ENCODE measurements at places on chromosomes 6 and 20.

GRCh38 chr6:152636021-152636608 lies 1.0 kb downstream of the SYNE1 start:
- DNase-seq = no peak

DNA sequence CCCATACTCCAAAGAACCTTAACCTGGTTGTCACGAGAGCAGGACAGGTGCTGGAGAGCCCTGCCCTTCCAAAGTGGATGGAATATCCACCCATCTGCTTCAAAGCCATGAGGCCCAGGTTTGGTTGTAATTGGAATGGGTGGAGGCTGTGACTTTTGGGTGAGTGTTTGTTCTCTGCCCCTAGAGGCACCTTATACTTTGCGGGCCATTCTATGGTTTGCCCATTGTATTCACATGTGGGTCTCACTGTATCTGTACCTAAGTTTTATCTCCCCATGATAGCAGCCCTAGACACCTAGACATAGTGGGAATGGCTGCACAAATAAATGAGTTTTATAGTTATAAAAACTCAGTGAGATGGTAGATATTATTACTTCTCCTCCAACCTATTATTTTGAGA lies 67.1 kb upstream of the NAA20 start:
- no peak for DNase-seq

DNA sequence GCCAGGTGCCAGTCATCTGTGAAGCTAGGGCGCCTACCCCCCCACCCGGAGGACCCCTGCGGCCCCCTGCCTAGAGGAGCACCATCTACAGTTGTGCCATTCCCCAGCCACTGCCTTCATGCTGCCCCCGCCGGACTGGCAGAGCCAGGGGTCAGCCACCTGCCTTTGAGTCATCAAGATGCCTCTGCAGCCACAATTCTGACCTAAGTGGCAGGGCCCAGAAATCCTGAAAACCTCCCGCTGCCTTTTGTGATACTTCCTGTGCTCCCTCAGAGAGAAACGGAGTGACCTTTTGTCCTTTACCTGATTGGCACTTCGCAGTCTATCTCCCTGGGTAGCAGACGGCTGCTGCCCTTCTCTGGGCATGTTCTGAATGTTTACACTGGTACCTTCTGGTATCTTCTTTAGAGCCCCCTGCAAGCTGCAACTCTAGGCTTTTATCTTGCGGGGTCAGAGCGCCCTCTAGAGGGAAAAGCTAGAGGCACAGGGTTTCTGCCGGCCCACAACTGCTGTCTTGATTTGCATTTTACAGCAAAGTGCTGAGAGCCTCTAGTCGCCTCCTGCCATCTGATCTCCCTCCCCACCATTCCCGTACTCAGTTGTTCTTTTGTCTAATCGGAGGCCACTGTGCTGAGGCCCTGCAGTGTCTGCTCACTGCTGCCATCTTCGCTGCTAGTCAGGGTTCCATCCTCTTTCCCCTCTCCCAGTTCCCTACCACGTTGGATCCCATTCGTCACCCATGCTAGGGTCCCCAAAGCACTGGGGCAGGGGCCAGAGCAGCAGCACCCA lies 26.9 kb downstream of the SPATA2 start:
- peak; percentile 25 for DNase-seq

DNA sequence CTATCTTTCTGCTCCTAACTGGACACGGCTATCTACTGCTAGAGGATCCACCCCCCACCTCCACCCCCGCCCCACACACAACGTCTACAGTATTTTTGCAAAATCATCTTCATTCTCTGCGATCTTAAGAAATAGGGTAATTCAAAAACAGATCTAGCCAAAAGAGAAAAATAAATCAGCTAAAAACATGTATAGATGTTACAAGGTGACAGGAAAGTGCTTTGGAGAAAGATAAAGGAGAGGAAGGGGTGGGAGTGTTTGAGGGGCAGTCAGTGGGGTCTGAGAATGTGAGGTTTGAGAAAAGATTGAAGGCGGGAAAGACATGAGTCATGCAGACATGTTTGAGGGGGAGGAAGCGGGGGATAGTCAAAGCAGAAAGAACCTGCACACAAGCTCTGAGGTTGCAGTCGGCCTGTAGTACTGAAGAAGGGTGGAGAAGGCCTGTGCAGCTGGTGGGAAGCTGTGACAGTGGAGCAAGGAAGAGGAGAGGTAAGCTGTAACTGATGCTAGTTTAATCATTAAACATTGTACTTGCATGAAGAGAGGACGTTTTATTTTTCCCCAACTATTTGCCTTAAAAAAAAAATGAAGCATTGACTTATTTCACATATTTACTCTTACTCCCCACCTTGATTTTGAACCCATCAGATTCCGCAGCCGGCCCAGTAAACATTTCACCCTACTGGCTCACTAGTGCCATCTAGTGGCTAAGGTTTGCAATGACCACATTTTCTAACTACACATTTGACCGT lies 332.6 kb downstream of the ADGRB3 start:
- peak; percentile 33 for DNase-seq

DNA sequence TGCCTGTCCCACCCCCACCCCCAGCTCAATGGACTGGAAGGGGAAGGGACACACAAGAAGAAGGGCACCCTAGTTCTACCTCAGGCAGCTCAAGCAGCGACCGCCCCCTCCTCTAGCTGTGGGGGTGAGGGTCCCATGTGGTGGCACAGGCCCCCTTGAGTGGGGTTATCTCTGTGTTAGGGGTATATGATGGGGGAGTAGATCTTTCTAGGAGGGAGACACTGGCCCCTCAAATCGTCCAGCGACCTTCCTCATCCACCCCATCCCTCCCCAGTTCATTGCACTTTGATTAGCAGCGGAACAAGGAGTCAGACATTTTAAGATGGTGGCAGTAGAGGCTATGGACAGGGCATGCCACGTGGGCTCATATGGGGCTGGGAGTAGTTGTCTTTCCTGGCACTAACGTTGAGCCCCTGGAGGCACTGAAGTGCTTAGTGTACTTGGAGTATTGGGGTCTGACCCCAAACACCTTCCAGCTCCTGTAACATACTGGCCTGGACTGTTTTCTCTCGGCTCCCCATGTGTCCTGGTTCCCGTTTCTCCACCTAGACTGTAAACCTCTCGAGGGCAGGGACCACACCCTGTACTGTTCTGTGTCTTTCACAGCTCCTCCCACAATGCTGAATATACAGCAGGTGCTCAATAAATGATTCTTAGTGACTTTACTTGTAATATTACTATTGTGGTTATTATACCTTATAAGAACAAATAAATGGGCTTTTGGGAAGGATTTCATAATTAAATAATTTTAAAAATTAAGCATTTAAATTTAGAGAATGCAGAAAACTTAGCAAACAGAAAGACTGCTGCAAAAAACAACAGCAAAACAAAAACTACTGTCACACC lies 8.4 kb downstream of the CDKN1A start:
- no peak for DNase-seq

DNA sequence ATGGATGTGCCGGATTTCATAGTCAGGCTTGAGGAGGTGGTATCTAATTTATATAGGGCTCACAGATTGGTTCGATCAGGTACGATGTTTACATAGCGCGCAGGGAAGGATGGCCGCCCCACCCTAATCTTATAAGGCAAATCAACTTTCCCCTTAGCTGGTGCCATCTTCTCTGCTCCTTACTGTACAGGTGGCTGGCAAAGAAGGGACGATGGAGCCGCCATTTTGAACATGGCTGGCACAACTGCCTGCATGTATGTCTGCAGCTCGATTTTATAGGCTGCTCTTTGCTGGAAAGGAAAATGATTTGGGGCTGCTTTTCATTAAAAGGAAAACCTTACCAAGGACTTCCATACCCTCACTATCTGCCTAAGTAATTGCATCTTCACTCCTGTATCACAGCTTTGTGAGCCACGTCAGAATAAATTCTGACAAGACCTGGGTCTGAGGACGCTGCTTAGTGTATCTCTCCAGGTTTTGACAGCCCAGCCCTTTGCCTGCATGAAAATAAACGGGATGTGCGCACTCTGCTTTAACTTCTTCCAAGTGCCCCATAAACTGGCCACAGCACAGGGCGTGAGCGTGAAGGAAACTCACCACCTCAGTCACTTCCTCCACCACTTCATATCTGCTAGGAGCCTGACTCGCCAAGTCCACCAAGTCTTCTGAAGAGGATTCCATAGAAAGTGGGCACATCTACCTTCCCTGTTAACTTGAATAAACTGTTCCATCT lies 109.4 kb upstream of the ARMC2 start:
- DNase-seq = no peak

GRCh38 chr20:51525241-51526105 lies 17.0 kb downstream of the NFATC2 start:
- DNase-seq = peak; percentile 72

GRCh38 chr6:22067671-22068070 lies 229.2 kb downstream of the PRL start:
- DNase-seq = no peak

DNA sequence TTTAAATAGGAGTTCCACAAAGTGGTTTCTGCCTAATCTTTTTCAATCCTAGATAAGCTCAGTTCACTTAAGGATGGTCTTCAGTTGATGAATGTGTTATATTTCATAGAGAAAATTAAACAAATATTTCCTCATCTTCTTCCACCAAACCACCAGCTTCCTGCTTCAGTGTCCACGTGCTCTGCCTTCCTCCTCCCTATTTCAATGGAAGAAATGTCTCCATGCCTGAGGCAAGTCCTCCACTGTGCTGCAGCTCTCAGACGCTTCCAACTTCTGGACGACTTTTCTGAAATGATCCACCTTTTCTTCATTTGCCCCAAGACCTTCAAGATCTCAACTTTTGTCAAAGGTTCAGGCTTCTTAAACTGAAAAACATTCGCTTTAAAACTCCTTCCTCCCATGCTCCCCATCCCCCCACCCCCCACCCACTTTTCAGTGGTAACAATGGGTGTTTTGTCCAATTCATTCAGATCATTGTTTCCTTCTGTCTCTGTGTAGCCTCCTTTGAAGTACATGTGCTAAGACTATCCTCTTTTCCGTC lies 25.3 kb upstream of the FABP7 start:
- DNase-seq = no peak

DNA sequence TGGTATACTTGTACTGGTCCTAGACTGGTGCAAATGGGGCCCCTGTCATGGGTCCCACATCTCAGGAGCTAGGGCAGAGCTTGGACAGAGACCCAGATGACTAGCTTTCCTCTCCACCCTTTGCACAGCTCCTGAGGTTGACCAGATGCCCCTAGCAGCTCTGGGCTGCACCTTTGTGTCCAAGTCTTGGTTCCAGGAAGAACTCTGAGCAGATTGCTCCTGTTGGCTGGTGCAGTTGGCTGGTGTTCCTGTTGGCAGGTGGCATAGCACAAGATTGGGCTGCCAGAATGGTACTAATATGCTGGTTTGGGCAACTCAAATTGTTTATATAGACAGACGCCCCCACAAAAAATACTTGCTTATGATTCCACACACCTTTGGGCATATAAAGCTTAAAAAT lies 89.4 kb upstream of the EZR start:
- DNase-seq = no peak

DNA sequence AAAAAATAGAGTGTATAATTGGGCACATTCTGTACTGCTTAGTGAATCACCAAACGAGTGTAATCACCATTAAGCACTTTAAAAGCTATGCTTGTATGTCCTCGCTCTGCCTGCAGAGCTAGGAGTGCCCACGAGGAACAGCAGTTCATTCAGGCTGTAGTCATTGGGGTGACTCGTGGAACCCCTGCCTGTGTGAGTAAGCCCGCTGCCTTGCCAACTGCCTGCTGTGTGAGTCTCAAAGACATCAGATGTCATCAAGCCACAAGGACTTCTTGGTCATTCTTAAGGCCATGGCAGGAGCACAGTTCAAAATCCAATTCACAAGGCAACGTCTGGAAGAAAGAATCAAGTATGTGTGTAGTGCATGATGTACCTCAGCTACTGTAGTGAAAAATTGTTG lies 60.4 kb downstream of the FOXO3 start:
- no peak for DNase-seq

- DNase-seq = no peak
Observed at GRCh38 chr6:158032354-158032733, 50.7 kb downstream of the SYNJ2 start.

DNA sequence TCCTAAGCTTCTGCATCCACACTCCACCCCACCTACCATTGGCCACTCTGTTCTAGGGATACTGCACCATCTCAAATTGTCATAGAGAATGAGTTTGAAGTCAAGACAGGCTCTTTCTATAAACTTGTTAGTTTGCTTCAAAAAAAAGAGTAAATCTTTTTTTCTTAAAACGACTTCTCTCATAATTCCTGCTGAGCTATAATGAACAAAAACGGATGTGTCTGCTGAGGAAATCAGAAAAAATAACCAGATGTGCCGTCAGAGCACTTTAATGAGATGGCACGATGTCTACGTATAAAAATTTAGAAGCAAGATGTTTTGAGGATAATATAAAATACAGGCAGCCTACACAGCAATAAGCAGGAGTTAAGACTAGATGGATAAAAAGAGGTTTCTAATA lies 24.0 kb upstream of the DDO start:
- DNase-seq = no peak

DNA sequence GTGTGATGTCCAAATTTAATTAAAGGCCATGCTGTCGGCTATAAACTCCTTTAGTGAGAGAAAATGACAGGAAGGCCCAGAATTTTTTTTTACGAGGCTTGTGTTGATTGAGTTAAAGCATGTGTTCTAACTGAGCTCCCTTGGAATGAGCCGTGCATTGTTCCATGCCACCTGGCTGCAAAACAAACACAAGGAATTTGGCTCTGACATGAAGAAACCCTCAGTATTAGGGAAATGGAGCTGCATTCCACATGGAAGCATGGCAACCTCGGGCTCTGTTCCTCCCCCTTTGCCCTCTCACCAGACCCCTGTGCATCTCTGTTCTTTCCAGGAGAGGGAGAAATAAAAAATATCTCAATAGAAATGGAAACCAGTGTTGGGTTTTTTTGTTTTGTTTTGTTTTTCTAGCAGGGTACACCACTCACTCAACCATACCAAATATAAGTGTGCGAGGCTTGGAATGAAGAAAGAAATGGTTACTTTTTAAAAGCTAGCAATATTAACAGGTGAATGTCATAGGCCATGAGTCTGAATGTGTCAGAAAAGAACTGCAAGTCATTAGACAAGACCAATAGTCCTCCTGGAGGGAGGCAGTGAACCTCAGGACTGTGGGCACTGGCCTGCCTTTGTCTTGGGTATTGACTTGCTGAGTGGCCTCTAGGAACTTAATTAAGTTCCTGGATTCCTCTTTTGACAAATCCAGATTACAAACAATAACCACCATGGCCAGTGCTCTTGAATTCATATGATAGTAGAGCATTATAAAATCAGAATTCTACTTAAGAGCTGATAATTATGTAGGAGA lies 935.1 kb downstream of the KIF16B start:
- no peak for DNase-seq

- no peak for DNase-seq
Observed at GRCh38 chr6:30876039-30876730, 8.1 kb upstream of the DDR1 start.

Data from CD4-positive, alpha-beta T cell (primary cell).